CD4-positive, alpha-beta T cell treated with Interleukin-21 for 1 hour (primary cell): ENCODE measurements at places on chromosomes 4 and X.

GRCh38 chr4:141352909-141353525, 132.3 kb downstream of the ZNF330 start:
- no peak for DNase-seq

DNA sequence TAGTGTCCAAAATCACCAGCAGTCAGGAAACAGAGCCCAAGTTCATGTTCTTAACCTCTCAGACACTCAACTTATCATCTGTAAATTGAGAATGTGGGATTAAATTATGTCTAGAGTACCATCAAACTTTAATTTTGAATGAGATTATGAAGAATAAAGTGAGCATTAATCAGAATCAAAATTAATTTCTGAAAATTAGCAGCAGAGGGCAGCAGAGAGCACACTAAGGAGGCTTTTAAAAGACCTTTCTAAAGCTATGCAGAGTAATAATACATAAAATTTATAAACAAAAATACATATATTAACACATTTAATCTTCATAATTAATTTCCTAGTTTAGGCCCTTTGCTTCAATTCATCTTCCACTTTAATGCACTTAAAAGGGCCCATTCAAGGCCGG, 7.1 kb downstream of the TASL start:
- DNase-seq = peak; percentile 41

- DNase-seq = no peak
These were observed 23.2 kb upstream of the AASDH start for GRCh38 chr4:56410247-56411062.

DNA sequence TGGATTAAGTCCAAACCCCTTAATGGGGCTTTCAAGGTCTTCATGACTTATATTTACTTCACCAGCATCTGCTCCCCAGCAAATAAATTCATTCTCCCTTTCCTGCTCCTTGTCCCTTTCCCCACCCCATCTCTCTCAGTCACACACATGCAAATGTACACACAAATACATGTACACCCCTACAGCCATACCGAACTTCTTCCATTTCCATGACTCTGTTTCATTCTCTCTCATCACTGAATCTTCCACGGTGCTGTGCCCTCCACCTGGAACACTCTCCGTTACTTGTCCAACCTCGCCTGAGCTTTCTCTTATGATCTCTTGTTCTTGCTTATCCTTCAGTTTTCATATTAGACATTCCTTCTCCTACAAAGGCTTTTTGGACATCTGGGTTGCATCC, 22.0 kb upstream of the RPA4 start:
- no peak for DNase-seq

DNA sequence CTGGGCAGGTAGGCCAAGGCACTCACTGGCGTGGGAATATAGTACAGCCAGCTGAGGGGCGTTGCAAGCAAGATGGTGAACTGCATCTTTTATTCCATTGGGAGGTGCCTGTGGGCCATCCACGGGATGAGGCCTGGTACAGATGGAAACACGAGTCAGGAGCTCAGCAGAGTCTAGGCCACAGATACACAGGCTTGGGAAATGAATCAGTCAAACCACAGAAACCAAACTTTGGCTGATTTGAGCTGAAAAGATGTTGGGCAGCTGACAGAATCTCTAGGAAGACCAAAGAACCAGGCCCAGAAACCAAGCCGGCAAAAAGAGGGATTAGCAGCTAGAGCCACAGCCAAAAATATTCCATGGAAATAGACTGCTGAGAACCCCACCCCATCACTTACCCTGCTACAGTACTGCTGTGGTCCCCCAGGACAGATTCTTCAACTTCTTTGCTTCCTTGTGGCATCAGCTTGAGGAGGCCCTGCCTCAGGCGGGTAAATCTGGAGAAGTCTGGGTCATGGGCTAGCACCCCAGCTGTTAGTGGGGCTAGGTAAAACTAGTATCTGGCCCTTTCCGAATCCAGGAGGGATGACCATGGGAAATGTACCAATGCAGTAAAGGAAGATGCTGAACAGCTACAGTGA, 75.4 kb downstream of the TMEM131L start:
- DNase-seq = no peak

DNA sequence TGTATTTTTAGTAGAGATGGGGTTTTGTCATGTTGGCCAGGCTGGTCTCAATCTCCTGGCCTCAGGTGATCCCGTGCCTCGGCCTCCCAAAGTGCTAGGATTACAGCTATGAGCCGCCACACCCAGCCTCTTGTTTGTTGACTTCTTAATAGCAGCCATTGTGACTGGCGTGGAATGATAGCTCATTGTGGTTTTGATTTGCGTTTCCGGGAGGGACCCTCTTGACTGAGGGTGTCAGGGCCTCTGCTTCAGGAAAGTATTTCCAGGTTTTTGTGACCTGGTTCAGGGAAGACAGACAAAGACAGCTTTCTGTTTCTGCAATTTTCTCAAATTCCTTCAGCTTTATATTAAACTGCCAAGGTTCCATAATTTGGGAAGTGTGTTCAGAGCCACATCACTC, 15.1 kb downstream of the CSF2RA start:
- no peak for DNase-seq

DNA sequence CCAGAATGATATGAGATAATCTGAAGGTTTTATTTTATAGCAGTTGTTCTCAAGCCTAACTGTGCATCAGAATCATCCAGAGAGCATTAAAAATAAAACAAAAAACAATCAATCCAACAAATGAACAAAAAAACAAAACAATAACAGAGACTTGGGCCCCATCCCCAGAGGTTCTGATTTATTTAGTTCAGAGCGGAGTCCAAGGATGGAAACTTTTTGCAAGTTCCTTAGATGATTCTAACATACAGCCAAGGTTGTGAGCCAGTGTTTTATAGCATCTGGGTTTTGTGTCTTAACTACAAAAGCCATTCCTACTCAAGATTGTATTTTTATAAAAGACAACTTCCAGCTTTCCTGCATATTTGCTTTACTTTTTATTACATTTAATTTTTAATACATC, 59.4 kb upstream of the GRPR start:
- DNase-seq = no peak

- no peak for DNase-seq
These were observed 1.1 kb upstream of the HDAC6 start for GRCh38 chrX:48800574-48801279.

- DNase-seq = no peak
These were observed 231.1 kb upstream of the CENPE start for GRCh38 chr4:103429283-103429682.

- no peak for DNase-seq
These were observed 103.8 kb downstream of the EFNB1 start for GRCh38 chrX:68932611-68933010.

DNA sequence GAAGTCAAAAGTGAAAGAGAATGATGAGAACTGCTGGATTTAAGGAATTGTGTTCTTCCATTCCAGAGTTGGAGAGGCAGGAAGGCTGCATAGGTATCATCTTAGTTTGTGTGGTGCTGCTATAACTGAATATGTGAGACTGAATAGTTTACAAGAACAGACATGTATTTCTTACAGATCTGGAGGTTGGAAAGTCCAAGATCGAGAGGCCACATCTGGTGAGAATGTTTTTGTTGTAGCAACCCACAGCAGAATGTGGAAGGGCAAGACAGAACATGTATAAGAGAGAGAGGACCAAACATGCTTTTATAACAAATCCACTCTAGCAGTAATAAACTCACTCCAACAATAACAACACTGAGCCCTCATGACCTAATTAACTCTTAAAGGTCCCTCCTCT, 408.6 kb downstream of the FAM47B start:
- DNase-seq = no peak

DNA sequence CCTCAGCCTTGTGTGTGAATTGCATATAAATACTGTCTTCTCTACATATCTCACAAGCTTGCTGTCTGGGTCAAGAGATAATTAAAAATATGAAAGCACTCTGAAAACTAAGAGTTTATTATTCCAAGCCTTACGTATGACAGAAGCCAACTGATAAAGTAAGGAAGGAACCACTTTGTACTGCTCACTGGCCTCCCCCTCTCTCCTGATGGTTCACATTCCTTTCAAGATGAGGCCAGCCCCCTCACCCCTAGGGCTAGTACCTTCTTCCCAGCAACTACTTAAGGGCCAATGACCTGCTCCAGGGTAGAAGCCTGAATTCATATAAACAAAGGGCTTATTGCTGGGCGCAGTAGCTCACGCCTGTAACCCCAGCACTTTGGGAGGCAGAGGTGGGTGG, 5.4 kb upstream of the SOWAHD start:
- DNase-seq = no peak

DNA sequence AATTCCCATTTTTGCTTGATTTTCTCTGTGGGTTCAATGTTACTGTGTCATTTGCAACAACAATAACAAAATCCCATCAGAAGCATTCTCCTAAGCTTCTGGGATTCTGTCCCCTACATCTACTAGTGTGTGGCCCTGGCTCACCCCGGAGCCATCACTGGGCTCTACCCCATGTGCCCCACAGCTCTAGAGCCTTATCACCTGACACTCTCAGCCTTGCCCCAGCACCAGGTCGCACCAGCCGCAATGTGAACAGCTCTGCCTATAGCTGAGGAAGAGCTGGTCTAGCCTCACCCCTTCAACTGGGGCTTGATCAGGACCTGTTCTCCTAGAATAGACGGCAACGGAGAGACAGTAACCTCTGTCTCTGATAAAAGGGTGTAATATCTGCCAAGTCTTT, 161.7 kb downstream of the SHROOM3 start:
- no peak for DNase-seq

- no peak for DNase-seq
These were observed 93.3 kb downstream of the AKAP4 start for GRCh38 chrX:50107470-50107869.

- no peak for DNase-seq
These were observed at the start of gene SRPX for GRCh38 chrX:38220415-38221390. SRPX (minus strand) TSS chrX:38220871; CDS start chrX:38220792, 79 bp downstream.

DNA sequence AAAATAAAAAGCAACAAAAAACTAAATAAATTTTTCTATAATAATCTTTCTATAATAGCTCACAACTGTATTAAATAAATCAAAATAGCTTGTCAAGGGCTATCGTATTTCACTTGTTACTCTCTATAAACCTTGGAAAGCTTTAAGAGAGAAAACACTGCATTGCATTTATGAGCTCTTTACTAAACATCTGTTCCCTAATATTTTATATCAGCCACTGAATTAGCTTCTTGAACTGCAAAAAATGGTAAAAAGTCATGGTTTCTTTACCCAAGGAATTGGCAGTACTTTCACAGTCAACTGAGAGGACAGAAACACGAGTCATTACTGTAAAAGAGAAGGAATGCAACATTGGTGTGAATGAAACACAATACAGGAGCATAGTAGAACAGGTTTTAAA, 671.2 kb downstream of the PCDH18 start:
- DNase-seq = no peak

DNA sequence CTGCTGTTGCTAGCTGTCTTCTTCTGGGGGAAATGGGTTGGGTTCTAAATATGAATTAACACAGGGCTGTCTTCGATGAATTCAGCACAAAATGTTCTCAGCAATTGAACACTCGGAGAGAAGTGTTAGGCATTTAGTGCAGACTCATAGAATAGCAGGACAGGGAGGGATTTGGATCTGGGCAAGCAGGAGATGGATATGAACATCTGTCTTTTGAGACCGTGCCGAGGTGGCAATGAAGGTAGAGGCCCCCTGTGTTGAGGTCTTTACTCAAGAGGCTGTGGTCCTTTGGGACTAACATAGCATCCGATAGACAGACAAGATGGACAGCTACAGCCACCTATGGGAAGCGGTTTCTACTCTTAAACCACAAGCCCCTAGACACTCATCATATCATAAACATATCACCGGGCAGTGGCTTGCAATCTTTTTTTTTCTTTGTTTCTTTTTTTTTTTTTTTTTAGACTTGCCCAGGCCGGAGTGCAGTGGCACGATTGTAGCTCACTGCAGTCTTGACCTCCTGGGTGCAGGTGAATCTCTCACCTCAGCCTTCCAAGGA, 6.7 kb downstream of the CD99 start:
- peak; percentile 33 for DNase-seq

DNA sequence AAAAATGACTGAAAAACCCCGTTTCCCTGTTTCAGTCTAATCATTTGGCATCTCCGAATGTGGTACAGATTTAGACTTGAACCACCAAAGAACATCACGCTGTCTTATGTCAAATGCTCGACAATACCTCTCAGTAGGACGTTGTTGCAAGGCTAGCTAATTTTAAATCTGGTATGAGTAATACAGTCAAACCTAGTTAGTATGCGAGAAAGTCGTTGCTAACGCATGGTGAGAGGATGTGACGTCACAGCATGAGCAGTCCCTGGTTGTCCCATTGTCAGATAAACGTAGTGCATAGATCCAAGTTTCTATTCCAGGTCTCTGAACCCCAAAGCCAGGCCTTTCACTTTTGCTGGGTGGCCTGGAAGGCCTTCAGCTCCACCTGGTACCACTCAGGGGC, 44.7 kb downstream of the SETD7 start:
- no peak for DNase-seq

GRCh38 chr4:2136726-2137125, 77.6 kb downstream of the NAT8L start:
- DNase-seq = no peak

DNA sequence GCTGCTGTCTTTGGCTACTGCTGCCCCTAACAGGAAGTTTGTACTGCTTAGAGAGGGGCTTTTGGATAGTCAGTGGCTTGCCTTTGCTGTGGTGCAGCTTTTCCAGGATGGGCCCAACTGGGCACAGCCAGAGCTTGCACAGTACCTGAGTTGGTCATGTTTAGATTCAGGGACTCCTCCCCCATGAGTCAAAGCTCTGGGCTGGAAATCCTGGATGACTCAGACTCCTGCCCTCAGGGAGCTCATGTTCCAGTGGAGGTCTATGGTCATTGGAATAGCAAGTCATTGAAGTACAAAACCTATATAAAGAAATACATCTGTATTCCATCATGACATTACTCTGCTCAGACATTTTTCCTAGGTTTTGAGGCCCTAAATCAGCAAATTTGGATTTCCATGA, 66.7 kb upstream of the PJA1 start:
- no peak for DNase-seq

- DNase-seq = peak; percentile 21
These were observed 205.4 kb downstream of the CFAP299 start for GRCh38 chr4:80540785-80541469.

GRCh38 chr4:20512033-20512792, 188.0 kb upstream of the PACRGL start:
- no peak for DNase-seq

- no peak for DNase-seq
These were observed 37.4 kb downstream of the MAML3 start for GRCh38 chr4:140116442-140117104.

- DNase-seq = peak; percentile 10
These were observed 108.7 kb upstream of the ATP6AP2 start for GRCh38 chrX:40471965-40472648.

- DNase-seq = no peak
These were observed 89.4 kb downstream of the FMR1NB start for GRCh38 chrX:148070504-148070877.
